ENCODE measurements at places on chromosomes 11 and 22. TPM values are rescaled to one million over a fixed set of nuclear protein-coding genes. Genes with fewer than 3 reads are reported as not detected.

Gene LARGE1
- 4.1 TPM for total RNA-seq

Gene C22orf31
- total RNA-seq = not detected

Gene SERHL2
- 0.12 TPM for total RNA-seq

Gene BATF2
- 0.86 TPM for total RNA-seq

Gene TIGD3
- total RNA-seq = 1.0 TPM

Gene FGF4
- not detected for total RNA-seq

Gene PAMR1
- not detected for total RNA-seq

Gene PHETA2
- not detected for total RNA-seq

Gene DTX4
- total RNA-seq = 4.9 TPM

Gene C11orf52
- total RNA-seq = not detected

Gene PICK1
- 10.4 TPM for total RNA-seq

Gene OR52N4
- not detected for total RNA-seq

Gene NCF4
- total RNA-seq = not detected

Gene CEND1
- 1.6 TPM for total RNA-seq

Gene RASL10A
- 0.32 TPM for total RNA-seq

Gene SAA1
- not detected for total RNA-seq

Gene NRGN
- total RNA-seq = 11.1 TPM

Gene MS4A15
- total RNA-seq = not detected

Gene INPP5J
- 0.73 TPM for total RNA-seq

Gene OR10A2
- not detected for total RNA-seq

Gene MPEG1
- total RNA-seq = not detected

Gene PNPLA3
- total RNA-seq = 0.69 TPM

Gene BCO2
- total RNA-seq = 0.79 TPM

Gene MS4A3
- total RNA-seq = not detected

Gene MB
- total RNA-seq = 6.9 TPM

Gene TEX54
- not detected for total RNA-seq

Gene CENPM
- total RNA-seq = 40.3 TPM

Gene FIBIN
- total RNA-seq = not detected

Gene CTSF
- 33.8 TPM for total RNA-seq

Gene ARHGAP1
- total RNA-seq = 53.3 TPM

Gene FERMT3
- total RNA-seq = 1.6 TPM

Gene TUBA8
- total RNA-seq = 0.67 TPM

Gene LYVE1
- not detected for total RNA-seq

Gene IRAG1
- total RNA-seq = 0.05 TPM

Gene PGM2L1
- 13.2 TPM for total RNA-seq

Gene RFPL1
- not detected for total RNA-seq

Gene OR56A1
- not detected for total RNA-seq

Gene OR4A16
- total RNA-seq = not detected

Gene BAIAP2L2
- total RNA-seq = 4.4 TPM

Gene APOA1
- total RNA-seq = 0.23 TPM

Gene FADS1
- 141 TPM for total RNA-seq

Gene MLC1
- total RNA-seq = 0.06 TPM

Gene OR6T1
- not detected for total RNA-seq

Gene OR10G7
- total RNA-seq = not detected

Gene OR8D1
- not detected for total RNA-seq

Gene MRGPRE
- not detected for total RNA-seq

Gene IL17REL
- total RNA-seq = not detected

Gene OR56B1
- not detected for total RNA-seq

Gene ENTHD1
- not detected for total RNA-seq

Gene RHOD
- total RNA-seq = 47.7 TPM

Gene C11orf54
- 12.0 TPM for total RNA-seq

Gene C11orf71
- total RNA-seq = 4.0 TPM

Gene FAT3
- 0.38 TPM for total RNA-seq

Gene RIBC2
- total RNA-seq = 3.2 TPM

Gene GAB2
- 4.8 TPM for total RNA-seq

Gene TEX12
- total RNA-seq = not detected

Data from A549 treated with CpdA at 1 μM for 4 hours (cell line).